ENCODE measurements at places on chromosomes 16 and 17.

DNA sequence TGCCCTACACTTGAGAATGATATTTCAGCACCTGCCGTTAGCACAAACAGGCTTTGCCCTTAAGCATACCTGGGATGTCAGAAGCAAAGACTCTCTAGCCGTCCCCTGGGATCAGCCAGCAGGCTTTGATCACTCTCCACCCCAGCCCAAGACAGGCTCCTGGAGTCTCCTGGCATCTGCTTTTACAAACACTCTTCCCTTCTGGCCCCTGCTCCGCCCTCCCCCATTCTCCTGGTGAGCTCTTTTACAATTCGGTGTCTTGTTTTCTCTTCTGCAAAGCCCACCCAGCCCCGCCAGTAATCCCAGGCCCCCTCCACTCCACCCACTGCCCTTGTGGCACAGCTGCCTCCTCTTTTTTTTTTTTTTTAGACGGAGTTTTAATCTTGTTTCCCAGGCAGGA lies 50.4 kb downstream of the KATNIP start:
- DNase-seq, result no peak

GRCh38 chr17:75124041-75124818 lies 7.3 kb downstream of the NT5C start:
- DNase-seq, result no peak

DNA sequence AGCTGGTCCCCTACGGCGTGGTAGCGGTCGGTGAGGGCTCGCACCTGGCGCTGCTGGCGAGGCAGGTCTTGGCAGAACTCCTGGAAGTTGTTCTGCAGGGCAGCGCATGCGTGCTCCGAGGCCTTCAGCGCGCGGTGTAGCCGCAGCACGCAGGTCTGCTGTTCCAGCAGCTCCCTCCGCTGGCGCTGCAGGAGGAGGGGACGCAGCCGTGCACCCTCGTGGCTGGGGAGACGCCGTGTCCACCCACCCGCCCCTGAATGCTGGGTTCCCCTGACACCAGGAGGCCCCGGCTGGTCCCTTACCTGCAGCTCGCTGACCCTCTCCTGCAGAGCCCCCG lies 12.2 kb downstream of the EVPL start:
- no peak for DNase-seq

DNA sequence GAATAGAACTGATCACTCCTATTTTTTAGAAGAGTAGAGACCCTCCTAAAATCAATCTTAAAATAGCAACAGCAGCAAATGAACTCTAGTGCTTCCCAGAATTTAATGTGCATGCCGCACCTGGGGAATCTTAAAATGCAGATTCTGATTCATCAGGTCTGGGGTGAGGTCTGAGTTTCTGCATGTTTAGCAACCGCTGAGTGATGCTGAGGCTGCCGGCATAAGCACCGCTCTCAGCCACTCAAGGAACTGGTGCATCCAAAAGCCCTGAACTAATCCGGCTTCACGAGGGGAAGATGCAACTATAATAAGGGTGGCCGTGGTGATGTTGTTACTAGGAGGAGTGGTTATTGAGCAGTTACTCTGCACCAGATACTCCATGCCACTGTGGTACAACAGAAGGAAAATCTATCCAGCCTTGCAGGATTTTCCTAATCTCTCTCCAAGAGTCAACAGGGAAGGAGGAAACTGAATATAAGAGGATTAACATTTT lies 19.7 kb downstream of the SDK2 start:
- no peak for DNase-seq

DNA sequence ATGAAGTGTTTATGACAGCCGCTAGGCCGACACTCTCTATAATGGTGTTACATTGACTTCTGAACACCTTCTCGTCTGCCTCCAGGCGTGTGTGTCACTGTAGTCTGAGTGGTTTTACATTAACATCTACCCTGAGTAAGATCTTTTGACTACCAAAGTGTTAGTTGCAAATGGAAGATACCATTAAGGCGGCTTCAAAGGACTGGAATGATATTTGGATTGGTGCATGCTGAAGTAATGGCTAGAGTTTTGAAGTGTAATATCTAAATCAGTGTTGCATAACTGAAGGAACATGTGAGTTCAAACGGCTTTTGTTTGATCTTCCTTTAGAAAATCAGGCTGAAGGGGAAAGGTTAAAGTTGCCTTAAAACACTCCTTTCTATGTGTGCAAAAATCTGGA lies 52.2 kb downstream of the BCAS3 start:
- no peak for DNase-seq

DNA sequence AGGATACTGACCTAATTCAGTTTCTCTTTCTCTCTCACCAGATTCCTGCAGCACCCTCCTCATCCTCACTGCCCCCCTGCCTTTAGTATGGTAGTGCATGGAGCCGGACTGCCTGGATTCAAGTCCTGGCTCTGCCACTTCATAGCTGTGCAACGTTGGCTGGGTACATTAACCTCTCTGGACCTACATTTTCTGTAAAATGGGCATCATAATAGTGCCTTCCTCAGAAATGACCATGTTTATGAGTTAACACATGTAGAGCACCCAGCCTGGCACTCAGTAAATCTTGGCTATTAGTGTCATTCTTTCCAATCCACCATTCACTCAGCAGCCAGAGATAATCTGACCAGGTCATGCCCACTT lies 7.3 kb downstream of the UNC119 start:
- no peak for DNase-seq

GRCh38 chr17:45992175-45992574 lies 6.9 kb upstream of the STH start:
- DNase-seq, result no peak

GRCh38 chr16:77564791-77565390 lies 130.1 kb upstream of the ADAMTS18 start:
- no peak for DNase-seq

All from right hindlimb (tissue), 1 donor.